Aorta (tissue), 5 donors: ENCODE measurements at places on chromosomes 4 and X.

DNA sequence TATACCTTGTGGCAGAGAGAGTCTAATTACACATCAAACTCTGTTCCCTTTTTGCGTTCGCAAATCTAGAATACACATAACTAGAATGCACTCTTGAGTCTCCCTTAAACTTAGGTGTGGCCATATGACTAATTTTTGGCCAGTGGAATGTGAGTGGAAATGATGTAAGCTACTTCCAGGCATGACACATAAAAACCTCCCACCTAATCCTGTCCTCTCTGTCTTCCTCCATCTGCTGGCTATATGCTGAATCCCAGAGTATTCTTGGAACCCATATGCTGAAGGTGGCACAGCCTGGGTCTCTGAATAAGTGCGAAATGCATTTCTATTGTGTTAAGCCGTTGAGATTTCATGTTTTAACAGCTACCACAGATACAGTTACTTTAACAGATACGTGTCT, 269.9 kb upstream of the NRK start:
- no peak for DNase-seq

GRCh38 chr4:2583092-2583491, 46.6 kb downstream of the FAM193A start:
- no peak for DNase-seq

GRCh38 chrX:12872741-12873140, 5.9 kb downstream of the TLR7 start:
- DNase-seq, result no peak

- peak; percentile 87 for DNase-seq
These were observed at the start of gene CHST7 for GRCh38 chrX:46573331-46573891. Gene CHST7, plus strand, starts transcription at chrX:46573765. Its CDS starts 167 bp downstream, at chrX:46573932.

- no peak for DNase-seq
These were observed 367.5 kb upstream of the GRID2 start for GRCh38 chr4:91936311-91936710.

DNA sequence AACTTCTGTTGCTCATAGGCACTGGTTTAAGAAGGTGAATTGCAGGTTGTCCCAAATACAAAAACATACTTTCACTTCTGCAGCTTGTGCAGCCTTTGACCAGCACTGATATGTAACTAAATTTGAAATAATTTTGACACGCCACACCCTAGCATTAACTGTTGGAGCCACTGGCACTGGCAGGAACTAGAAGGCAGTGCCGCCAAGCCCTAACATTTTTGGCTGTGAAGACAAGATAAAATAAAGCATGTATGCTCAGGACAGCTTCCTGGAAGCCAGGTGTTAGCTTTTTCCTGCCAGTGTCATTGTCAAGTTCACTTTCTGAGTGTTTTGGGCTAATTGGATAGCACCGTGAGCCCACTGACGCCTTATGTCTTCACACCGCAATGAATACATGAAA, 65.3 kb upstream of the FBXW7 start:
- DNase-seq, result no peak

DNA sequence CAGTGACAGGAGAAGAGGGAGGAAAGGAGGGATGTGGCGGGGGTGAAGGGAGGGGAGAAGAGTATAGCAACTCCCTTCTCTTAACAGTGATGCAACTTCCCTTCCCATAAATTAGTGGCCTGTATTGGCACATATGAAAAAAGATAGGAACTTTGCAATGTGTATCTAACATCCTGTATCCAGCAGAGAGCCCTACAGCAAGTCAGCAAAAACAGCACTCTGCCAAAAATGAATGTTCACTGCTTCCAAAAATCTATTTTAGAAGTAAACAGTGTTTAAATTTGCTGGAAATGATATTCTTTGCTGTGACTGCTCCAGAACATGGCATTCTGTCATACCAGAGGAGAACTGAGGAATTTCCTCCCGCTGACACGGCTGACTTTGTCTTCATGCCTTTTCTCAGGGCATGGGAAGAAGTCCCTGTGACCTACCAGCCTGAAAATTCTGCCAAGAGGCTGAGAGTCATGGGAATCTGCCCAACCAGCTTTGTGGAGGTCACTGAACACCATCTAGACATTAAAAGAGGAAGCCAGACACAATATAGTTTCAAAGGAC, 343.4 kb upstream of the RASGEF1B start:
- DNase-seq, result peak; percentile 71

DNA sequence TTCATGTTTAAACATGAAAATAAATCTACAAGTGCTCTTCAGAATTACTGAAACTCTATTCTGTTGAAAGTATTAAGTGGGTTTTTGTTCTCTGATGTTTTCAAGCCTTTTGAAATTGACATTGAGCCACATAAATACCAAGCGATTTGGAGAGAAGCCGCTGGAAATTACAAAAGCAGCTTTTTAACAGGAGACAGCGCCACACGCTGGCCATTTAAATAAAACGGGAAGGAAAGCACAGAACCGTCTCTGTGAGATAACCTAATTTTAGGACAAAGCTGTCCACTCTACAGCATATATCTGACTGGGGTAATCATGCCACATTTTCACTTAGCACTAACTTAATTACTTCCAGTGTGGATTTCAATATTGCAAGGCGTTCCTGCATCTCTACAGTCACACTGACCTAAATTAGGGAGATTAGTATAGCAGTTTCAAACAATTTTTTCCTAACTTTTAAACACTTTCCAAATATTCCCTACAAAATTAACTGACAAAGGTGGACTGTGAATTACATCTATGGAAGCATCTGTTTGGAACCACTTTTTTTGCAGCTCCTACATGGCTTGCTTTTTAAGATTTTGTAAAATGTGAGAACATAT, 6.8 kb upstream of the ANOS1 start:
- DNase-seq, result no peak

GRCh38 chrX:136627409-136627808, 20.5 kb upstream of the CD40LG start:
- DNase-seq, result no peak

DNA sequence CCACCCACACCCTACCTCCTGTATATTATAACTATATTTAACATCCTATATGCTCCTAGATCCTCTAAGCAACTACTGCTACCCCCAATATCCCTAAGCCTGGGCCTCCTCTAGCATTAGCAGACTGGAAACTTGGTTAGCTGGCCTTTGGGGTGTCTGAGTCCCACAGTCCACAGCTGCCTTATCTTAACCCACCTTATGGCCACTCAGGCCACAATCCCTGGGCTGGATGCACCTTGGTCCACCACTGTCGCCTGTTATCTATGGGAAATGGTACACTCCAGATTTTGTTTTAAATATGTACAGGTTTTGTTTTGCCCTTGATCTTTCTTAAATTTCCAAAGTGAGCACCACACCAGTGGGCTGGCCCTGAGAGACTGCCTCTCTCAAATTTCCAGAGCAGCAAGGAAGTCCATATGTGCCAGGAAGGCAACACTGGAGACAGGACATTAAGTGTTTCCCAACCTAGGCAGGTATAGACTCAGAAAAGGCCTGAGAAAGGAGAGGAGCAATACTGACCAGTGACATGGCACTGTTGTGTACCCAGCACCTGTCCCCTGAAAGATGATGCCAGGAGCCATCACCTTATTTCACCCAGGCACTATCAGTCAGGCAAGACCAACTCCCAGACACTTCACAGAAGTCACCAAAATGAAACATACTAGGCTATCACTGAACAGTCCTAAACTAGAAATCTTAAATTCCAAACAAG, 921 bp downstream of the PFKFB1 start:
- DNase-seq, result no peak

DNA sequence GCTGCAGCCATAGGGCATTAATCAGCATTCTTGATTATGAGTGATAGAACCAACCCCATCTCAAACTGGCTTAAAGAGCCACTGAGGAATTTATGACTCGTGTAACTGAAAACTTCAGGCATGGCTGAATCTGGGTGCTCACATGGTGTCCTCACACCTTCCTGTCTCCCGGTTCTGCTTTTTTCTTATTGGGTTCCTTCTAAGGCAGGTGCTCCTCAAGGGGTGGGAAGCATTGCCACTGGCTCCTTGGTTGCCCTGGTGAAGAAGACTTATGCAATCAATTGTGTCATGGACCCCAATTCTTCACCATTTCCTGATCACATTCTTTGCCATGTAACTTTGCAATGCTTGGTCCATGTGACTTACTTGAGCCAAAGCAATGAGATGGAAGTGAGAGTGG, 4.3 kb upstream of the ZCCHC4 start:
- DNase-seq, result no peak

- DNase-seq, result no peak
These were observed 103.5 kb downstream of the TNIP2 start for GRCh38 chr4:2652415-2653160.

- DNase-seq, result peak; percentile 43
These were observed 117.7 kb downstream of the ADAMTS3 start for GRCh38 chr4:72451349-72451748.

DNA sequence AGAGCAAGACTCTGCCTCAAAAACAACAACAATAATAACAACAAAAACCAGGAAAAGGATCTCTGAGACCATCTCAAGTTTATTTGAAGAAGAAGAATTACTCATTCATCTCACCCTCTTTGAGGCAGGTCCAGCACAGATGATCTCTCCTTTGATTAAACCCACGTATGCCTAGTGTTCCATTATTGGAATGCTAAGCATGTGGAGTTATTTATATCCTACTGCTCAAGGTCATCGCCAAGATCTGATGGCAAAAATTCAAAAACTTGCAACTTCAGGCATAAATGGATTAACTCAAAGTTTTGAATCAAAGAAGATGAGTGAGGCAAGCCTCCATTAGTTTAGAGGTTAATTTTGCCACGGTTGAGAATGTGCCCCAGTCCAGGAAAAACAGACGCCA, 184.2 kb downstream of the DHRSX start:
- no peak for DNase-seq

DNA sequence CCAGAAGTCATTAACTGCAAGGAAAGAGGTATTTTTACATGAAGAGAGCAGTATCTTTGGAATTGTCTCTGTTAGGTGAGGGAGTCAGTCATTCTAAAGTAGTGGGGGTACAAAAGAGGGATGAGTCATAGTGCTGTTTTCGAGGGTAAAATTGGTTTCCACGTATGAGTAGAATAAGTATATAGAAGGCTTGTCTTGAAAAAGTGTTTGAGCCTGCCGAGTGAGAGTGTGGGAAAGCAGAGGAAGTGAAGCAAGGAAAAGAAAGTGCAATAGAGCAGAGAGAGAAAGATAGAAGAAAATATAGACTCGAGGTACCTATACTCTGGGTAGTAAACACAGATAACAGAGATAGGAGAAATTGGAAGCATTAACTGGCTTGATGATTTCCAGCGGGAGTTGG, 696.4 kb downstream of the DMD start:
- DNase-seq, result no peak

DNA sequence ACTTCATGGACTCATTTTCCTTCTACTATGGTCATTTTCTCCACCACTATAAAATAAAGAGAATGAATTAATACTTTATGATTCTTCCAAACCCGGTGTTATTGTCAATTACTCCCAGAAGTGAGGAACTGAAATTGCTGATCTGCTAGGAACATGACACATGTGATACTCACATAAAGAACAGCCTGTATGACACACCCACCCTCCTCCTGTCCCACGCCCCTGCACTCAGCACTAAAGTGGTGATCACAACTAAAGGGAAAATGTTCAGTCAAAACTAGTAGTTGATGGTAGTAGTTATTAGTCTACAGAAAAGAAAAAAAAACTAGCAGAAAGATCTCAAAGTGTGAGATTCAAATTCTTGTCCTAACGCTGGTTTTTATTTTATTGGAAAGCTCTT, 1508.3 kb downstream of the RAPGEF2 start:
- DNase-seq, result no peak

- DNase-seq, result no peak
These were observed 145.1 kb downstream of the STPG2 start for GRCh38 chr4:97998203-97998602.

GRCh38 chr4:151389311-151389710, 19.7 kb upstream of the FHIP1A start:
- DNase-seq, result no peak

DNA sequence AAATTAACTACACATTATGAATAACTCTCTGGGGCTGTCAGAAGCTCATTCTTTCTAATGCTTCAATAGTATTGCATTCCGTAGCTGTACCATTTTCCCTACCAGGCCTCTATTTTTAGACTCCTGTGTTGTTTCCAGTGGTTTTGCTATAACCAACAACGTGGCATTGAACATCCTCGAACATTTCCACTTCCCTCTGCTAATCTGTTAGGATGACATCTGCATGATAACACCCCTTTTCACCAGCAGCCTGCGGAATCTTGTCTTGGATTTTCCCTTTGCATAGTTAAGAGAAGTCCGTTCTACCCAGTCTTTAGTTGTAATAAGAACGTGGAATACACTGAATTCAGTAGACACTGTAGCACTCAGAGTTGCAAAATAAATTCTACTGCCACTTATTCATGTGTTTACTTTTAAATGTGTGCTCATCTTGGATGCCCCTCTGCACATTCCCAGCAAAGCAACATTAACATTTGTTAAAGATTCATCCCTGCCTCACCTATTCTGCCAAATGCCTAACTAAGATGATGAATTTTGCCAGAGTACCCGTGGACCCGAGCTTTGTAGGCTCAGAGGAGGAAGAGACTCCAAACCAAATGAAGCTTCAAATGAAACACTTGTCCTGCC, 55.6 kb downstream of the SEL1L3 start:
- DNase-seq, result no peak

DNA sequence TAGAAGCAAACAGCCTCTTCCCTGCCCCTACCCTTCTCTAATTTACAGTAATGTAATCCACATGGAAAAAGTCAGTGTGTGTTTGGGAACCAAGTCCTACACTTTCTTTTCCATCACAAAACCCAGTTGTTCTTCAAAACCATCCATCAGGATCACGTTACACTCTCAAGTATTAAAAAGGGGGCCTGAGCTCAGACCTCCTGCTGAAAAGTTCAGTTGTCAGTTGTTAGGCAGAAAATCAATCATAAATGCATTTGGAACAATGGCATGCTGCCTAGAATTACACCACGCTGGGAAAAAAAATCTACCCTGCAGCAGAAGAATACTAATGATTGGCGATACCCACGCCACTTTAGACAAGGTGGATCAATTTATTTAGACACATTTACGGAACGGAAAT, 236.5 kb downstream of the PARM1 start:
- no peak for DNase-seq

- DNase-seq, result no peak
These were observed 15.2 kb upstream of the CXCL6 start for GRCh38 chr4:73821325-73821724.

DNA sequence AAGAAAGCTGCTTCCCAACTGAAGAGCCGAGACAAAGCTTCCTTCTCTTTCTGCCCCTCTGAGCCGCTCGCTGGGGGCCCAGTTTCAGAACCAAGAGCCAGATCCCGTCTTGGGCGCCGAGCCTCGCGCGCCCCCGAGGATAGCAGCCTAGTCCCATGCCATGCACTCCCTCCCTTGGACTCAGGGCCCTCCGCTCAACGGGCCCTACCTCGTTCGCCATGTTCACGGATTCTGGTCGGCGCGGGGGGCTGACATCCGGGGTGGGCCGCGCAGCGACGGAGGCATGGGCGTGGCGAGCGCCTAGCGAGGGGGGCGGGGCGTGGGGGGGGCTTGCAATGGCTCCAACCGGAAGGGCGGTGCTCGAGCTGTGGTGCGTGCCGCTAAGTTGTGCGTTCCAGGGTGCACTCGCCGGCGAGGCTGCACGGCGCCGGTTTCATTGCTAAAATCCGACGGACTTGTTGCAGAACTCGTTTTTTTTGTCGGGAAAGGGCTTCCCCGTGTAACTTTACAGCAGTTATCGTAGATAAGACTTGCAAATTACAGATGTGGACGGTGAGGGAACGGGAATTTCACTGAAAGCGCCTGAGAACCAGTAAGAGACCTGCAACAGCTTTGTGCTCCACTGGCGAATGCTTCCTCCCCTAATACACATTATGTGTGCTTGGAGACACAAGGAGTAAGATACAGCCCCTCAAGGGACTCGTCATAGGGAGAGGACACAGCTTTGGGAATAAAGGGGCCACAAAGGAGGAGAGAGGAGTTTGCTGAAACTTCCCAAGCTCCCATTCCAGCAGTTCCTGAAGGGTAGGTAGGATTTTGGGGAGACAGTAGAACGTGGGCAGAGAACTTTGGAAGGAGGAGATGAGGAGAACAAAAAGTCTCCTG, at the start of gene ADH5:
Gene ADH5 (minus strand): TSS at position 308 of the 885 bp plus-strand sequence. CDS start 88 bp downstream, at position 220.
- peak; percentile 93 for DNase-seq
